ENCODE measurements at places on chromosomes 3 and 15. TPM values are rescaled to one million over a fixed set of nuclear protein-coding genes. Genes with fewer than 3 reads are reported as not detected.

WNT7A gene
- total RNA-seq, result not detected

ITIH4 gene
- total RNA-seq, result 2.5 TPM

TRPM1 gene
- total RNA-seq, result not detected

CCR9 gene
- not detected for total RNA-seq
